ENCODE measurements at places on chromosomes 12 and 14.

GRCh38 chr14:60487211-60487610, 1.3 kb upstream of the C14orf39 start:
- no peak for DNase-seq

GRCh38 chr12:113910751-113911272, 55.3 kb downstream of the RBM19 start:
- DNase-seq: no peak

DNA sequence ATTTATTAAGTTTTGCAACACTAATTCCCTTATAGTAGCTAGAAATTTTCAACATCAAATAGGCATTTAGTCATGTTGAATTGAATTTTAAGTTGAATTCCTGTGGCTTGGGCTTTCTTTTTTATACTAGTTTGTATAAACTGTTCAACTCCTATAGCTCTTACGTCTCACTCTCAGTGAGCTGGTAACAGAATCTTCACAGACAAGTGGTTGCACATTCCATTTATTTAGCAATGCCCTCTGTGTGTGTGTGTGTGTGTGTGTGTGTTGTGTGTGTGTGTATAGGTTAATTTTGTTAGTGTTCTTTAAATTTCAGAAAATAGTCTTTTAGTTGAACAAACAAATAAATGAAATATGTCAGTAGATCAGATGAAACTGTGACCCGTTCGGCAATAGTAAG, 425.0 kb downstream of the NPAS3 start:
- DNase-seq: peak; percentile 70

DNA sequence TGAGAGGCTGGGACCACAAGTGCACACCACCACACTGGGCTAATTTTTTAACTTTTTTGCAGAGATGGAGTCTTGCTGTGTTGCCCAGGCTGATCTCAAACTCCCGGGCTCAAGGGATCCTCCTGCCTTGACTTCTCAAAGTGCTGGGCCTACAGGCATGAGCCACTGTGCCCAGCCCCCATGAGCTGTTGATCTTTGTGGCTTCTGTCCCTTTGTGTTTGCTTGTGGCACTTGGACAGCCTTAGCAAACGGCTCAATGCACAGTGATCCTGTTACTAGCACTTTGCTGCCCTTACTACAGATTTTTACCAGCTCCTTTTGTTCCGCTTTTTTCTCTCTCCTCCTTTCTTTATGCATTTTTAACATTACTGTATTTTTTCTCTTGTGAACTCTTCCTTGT, 25.3 kb upstream of the EVL start:
- DNase-seq: no peak

DNA sequence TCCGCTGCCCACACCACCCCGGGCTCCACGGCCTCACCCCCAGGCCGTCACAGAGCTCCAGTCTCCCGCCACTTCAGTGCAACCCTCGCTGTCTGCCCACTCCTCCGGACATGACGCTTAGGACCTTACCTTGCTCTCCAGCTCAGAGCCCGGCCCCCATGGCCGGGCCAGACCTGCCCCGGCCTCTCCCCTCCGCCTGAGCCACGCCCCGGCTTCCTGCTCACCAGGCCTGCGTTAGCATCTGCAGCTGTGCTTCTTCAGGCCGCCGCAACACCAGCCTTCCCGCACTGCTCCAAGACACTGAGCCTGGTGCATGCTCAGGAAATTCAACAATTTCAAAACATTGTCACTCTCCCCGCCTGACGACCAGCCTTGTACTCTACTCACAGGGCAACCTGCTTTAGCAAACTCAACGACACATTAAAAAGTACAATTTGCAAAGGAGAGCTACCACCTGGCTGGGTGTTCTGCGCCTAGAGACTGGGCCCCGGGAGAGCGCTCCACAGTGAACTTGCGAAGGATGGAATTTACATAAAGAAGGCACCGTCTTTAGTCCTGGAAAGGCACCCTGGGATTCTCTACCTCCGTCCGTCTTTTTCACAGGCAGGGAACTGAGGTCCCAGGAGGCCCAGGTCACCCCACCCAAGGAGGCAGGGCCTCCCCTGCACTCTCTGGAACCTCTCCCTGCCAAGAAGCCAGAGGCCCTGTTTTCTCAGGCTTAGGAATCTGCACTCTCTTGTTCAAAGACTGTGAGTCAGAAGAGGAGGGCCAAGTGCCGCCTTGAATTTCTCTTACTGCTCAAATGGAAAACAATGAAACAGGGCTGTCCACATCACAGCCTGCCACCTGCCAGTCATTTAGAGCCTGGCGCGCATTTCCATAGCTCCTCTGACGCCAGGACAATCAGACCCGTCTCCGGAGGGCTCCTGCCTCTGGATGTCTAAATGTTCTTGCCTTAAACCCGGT, 51.3 kb downstream of the STX2 start:
- DNase-seq: peak; percentile 54
